Activated CD8-positive, alpha-beta memory T cell treated with anti-CD3 and anti-CD28 coated beads for 4 hours (primary cell): ENCODE measurements at places on chromosomes 16 and 17.

DNA sequence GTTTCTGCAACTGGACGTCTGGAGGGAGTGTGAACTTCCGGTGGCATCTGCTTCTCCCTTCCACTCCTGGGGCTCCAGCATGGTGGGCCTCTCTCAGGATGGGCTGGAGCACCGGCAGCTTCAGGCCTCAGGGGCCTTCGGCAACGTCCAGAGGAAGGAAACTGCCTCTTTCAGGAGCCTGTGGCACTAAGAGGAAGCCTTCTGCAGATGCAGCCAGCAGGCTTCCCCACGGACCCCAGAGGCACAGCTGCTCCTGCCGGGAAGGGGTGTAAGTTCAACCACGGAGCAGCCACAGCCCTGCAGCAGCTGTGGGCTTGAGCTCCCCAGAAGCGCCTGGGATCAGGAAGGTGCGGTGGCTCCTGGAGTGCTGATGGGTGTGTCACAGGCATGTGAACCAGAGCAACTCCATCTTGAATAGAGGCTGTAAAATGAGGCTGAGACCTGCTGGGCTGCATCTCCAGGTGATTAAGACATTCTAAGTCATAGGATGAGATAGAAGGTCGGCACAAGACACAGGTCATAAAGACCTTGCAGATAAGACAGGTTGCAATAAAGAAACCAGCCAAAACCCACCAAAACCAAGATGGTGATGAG, 50.8 kb upstream of the KLHDC4 start:
- DNase-seq: no peak

DNA sequence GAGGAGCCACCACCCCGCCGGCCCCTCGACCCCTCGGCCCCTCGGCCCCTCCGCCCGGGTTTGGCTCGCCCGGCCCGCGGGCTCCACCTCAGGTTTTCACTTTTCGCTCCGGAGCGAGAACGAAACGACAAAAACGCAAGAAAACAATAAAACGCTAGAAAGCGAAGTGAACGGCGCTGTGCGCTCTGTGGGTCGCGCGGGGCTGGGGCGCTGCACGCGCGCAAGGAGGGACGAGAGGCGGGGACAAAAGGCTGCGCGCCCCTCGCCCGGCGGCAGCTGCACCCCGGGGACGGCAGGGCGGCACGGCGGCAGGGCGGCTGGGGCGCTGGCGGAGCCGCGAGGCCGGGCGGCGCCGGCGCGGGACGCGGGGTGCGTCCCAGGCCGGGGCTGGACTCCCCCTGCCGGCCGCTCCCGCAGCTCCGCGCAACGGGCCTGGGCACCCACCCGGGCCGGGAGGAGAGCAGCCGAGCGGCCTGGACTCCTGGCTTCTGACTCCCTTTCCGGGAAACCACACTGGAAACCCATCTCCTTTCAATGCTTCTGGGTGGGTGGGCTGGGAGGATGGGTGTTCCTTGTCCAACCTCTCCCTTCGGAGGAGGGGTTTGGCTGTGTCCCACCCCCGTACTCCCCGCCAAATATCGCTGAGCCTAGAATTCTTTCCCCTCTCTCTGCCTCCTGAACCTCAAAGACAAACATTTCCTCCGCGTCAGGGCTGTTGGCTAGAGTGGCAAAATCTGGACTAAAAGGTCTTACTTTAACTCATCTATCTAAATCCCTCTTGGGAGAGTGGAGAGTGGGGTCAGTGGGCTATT, 9.9 kb downstream of the TBX2 start:
- no peak for DNase-seq

DNA sequence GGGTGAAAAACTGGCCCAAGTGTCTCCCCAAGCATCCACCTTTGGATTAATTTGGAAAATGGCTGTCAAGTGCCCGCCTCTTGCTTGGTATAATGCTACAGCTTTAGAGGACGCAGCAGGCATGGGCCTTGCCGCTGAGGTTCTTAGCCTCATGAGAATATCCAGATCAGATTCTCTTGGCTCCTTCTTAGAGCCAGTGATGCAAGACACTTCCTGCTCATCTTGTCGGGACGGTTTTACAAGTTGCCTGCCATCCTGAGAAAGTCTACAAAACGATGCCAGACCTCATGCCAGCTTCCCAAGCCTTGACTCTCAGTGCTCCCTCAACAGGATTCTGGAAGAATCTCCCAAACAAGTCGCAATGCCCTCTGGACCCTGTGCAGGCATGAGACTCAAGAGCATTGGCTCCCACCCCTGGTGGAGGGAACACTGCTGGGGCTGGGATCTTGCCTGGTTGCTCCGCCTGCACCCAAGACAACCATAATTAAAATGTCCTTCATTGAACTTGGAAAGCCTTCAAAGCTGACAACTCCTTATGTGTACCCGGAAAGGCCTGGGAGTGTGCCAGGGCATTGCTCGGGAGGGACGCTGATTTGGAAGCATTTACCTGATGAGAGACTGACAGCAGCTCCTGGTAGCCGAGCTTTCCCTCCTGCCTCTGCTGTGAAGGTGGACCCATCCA, 25.8 kb upstream of the STH start:
- DNase-seq: no peak

DNA sequence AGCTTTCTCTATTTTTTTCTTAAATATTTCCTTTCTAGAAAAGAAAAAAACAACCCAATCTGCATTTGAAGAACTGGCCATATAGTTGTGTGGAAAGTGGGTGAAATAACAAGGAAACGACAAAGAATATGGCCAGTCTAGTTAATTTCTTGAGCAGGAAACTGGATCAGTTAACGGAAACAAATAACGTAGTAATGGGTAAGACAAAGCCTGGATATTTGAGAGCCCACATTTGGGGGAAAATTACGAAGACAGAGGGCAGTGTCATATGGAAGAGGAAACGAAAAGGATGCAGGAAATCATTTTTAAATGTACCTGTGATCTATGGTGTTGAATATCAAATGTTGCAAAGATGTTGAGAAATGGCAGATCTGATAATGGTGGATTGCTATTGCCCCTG, 78.6 kb downstream of the HS3ST3A1 start:
- DNase-seq: no peak

DNA sequence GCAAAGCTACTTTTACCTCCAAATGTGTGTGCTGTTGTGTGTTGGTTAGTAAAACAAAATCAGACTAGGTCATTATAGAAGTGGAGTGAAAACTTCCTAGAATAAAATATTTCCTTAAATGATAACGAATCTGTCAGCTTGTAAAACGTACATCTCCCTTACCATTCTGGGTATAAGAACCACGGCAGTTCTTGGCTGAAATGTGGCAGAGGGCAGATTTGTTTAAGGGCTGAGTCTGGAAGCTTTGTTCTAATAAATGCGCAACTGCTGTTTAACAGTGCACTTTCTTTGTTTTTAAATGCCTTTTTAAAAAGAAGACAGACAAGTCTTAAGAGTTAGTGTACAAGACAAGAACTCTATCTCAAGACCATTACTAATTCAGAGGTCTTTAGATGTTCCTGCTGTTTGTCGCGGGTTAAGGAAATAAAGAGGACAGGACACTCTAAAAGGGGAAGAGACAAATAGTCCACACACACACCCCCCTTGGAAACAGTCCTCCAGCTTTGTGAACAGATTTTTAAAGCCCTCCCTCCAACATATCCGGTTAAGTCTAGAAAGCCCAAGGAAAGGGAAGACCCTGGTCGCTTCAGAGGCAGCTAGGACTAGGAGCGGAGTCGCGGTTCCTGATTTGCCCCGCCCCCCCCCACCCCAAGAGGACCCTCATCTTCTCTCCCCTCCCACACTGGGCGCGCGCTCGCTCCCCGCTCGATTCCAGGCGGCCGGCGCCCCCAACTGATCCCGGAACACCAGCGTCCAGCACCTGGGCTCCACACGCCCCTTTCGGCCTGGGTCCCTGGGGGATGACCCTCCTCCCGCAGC, 658 bp downstream of the SYNRG start:
- no peak for DNase-seq

DNA sequence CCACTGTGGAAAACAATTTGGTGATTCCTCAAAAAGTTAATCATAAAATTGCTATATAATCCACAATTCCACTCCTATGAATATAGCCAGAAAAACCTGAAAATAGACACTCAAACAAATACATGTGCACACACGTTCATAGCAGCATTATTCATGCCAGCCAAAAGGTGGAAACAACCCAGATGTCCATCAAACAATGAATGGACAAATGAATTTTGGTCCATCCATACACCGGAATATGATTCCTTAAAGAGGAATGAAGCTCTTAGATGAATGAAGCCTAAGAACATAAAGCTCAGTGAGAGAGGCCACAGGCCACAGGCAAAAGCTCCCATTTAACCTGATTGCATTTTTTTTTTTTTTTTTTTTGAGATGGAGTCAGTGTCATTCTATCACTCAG, 114.6 kb upstream of the TNRC6C start:
- DNase-seq: no peak

DNA sequence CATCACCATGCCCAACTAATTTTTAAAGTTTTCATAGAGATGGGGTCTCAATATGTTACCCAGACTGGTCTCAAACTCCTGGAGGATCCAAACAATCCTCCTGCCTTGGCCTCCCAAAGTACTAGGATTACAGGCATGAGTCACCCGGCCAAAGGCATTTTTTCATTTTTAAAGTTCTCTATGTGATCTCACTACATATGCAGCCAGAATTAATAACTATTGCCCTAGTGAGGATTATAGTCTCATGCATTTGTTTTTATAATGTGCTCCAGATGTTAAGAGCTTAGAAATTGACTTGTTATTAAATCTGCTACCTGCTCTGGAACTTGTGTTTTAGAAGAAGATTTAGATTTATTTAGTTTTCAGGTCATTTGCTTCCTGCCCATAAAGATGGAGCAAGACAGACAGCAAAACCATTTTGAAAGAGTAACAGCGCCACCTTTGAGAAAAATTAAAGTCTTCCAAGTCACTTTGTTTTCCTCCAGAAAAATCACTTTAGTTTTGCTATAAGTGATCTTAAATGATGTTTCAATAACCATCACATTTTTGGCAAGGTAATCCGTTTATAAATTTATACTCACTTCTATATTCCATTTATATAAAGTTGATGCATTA, 79.5 kb downstream of the CA4 start:
- DNase-seq: no peak
